ENCODE measurements at places on chromosomes 2 and 18.

DNA sequence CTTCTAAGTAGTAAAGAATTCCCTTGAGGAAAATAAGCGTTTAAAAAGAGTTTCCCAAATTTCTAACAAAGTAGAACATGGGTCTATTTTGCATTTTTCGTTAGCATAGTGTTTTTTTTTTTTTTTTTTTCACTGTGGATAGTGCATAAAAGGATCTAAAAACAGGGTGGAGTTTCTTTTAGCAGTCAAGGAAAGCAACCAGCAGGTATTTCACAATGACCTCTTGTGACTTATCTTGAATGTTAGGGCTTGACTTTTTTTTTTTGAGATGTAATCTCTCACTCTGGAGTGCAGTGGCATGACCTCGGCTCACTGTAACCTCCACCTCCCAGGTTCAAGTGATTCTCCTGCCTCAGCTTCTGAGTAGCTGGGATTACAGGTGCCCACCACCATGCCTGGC, 14.9 kb upstream of the DGKD start:
- no peak for DNase-seq

DNA sequence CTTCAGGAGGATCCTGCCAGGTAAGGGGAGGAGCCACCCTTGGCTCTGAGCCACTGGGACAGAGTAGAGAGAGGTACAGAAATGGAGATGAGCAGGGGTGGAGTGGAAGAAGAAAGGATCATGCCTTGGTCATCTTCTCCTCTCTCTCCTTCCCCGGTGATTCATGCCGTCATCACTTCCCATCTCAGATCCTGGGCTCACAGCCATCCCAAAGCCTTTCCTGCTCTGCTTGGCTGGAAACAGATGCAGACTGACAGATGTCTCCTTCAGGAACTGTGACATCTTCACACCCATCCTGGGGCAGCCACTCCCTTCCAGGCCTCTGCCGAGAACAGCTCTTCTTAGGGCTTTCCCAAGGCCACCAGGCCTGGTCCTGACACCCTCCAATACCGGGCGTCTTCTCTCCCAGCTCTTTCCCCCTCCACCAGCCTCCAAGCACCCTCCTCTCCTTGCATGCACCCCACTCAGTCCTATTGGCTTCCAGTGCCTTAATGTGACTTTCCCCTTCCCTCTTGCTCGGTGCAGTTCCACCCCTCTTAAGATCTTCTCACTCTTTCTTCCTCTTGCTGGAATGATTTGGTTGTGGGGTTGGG, 58.3 kb upstream of the TNP1 start:
- no peak for DNase-seq

GRCh38 chr2:143336719-143337210, 207.5 kb downstream of the ARHGAP15 start:
- DNase-seq: no peak

DNA sequence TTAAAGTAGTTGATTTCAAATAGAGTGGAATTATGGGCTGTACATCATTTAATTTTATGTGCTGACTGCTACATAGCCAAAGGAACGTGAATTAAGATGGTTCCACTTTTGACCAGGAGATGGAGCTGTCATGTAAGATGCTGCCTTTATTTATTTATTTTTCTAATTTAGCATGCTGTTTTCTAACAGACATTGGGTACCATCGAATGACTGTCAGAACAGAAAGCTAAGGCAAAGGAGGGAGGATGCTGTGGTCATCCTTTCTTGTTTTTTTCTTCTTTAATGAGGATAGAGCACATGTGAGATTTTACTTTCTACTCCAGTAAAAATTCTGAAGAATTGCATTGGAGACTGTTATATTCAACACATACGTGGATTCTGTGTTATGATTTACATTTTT, at the start of gene SCN2A:
Gene SCN2A, plus strand, starts transcription at position 185 of the 400 bp plus-strand sequence. CDS start 56,410 bp downstream, outside the sequence.
- peak; percentile 92 for DNase-seq

- DNase-seq: no peak
Measured at GRCh38 chr2:120005834-120006521, 6.9 kb upstream of the EPB41L5 start.

GRCh38 chr2:177073611-177074010, 139.0 kb upstream of the HNRNPA3 start:
- no peak for DNase-seq

DNA sequence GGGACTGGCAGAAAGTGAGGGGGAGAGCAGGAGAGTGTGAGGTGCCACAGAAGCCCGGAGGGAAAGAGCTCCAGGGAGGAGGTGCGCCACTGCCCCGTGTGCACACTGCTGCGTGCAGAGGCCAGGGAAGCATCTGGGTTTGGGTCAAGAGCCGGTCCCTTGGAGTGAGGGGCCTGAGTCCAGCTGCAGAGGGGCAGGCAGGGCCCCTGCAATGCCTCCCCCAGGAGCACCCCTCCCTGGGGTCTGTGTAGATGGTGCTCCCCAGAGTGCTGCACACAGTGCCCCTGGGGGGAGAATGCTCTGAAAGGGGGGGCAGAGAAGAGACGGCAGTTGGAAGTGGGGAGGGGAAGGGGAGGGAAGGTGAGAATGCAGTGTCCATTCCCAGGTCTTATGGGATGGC, 3.7 kb upstream of the LIMS2 start:
- DNase-seq: no peak

DNA sequence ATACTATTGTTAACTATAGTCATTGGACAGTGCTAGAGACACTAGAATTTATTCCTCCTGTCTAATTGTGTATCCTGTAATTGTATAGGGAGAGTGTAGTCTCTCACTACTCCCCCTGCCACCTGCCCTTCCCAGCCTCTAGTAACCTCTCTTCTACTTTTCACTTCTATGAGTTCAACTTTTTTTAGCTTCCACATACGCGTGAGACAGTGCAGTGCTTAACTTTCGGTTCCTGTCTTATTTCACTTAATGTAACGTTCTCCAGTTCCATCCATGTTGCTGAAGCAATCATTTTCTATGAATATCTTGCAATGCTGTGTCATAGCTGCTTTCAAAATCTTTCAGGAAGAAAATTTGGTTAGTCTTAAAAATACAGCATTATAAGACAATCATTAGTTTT, 22.8 kb upstream of the RUFY4 start:
- no peak for DNase-seq

DNA sequence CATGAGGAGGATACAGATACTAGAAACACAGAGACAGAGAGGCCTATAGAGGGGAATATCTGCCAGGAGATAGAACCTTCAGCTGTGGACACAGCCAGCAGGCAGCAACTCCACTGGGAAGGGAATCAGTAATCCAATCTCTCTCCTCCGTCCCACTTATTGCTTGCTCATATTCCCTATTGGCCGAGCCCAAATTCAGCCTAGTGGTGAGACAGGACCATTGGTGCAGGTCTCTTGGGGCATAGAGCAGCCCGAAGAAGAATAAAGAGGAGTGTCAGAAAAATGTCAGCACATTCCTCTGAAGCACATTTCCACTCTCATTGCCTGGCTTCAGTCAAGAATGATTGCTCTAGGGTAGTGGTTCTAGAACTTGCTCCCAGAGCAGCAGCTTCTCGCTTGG, 1091.5 kb upstream of the GYPC start:
- no peak for DNase-seq

GRCh38 chr2:185161701-185162100, 563.4 kb downstream of the ZNF804A start:
- DNase-seq: no peak

DNA sequence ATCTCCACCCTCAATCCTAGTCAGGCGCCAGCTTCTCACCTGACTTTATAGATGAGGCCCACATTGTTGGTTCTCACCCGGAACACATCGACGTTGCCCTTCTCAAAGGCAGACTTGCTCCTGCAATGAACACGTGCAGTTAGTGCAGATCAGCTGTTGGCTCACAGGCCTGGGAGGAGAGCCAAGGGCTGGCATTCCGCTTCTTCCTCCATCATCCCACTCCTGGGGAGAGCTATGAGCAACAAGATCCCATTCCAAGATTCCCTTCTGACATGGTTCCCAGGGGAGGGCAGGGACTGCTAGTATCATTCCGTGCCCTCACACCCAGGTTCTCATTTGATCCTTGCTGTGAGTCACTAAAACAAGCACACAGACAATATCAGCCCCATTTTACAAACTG, 15.1 kb downstream of the LOXHD1 start:
- peak; percentile 83 for DNase-seq

DNA sequence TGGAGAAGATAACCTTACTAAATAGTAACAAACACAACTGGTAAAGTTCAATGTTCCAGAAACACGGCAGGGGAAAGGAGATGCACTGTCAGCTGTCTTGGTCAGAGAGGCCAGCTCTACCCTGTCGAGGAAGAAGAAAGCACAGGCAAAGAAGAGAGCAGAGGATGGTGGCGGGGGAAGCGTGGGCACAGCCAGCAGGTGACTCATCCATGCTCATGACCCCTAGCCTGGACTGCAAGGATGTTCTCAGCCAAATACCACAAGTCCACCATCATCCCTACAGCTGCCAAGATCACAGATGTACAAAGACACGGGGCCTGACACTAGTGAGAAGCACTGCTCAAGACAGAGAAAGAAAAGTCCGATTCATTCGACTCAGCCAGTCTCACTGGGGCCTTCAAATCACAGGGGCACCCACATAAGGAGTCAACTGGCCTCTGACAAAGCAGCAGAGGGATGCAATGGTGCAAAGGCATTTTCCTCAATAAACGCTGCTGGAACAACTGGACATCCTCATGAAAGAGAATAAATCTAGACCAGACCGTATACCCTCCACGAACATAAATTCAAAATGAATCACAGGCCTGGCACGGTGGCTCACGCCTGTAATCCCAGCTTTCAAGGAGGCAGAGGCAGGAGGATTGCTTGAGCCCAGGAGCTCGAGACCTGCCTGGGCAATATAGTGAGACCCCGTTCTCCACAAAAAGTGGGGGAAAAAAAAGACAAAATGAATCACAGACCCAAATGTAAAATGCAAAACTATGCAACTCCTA, 5.6 kb downstream of the DTYMK start:
- DNase-seq: no peak

DNA sequence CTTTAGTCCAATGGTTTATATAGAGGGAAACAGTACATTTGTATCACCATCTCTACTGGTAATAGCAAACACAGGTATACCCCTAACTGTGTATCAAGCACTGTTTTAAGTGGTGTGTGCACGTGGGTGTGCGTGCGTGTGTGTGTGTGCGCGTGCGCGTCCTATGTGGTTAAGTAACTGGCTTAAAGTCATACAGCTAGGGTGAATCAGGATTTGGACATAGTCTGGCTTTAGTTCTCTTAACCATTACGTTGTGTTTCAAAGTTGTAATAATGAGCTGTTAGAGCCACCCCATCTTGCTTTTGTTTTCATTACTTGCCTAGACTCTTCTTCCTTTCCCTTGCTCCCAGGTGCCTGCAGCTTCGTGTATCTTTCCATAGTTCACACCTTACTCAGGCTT, 2.1 kb downstream of the HADHB start:
- no peak for DNase-seq

DNA sequence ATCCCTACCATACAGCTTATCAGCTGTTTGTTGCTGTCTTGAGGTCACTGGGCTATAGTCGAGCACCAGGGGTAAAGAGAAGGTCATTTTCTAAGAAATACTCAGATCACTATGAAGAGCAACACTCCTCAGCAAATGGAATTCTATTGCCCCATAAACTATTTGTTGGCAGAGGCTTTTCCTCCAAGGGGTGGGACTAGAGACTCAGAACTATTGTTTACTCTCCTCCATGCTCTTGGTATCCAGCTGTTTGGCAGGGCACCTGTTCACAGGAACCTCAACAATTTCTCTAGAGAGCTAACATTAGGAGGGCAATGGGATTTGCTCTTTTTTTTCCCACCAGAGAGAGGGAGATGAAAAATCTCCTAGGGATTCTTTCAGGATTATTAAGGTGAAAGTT, 249.1 kb upstream of the SPRED2 start:
- DNase-seq: no peak
